CD8-positive, alpha-beta memory T cell (primary cell): ENCODE measurements at places on chromosomes 16 and 17. TPM values are rescaled to one million over a fixed set of nuclear protein-coding genes. Genes with fewer than 3 reads are reported as not detected.

NOXO1 gene
- 0.48 TPM for total RNA-seq

PMP22 gene
- total RNA-seq = 0.98 TPM

RCVRN gene
- not detected for total RNA-seq

MT1E gene
- total RNA-seq = 163 TPM

WFDC1 gene
- not detected for total RNA-seq

ERI2 gene
- 17.4 TPM for total RNA-seq

TMEM101 gene
- total RNA-seq = 36.0 TPM

DNA sequence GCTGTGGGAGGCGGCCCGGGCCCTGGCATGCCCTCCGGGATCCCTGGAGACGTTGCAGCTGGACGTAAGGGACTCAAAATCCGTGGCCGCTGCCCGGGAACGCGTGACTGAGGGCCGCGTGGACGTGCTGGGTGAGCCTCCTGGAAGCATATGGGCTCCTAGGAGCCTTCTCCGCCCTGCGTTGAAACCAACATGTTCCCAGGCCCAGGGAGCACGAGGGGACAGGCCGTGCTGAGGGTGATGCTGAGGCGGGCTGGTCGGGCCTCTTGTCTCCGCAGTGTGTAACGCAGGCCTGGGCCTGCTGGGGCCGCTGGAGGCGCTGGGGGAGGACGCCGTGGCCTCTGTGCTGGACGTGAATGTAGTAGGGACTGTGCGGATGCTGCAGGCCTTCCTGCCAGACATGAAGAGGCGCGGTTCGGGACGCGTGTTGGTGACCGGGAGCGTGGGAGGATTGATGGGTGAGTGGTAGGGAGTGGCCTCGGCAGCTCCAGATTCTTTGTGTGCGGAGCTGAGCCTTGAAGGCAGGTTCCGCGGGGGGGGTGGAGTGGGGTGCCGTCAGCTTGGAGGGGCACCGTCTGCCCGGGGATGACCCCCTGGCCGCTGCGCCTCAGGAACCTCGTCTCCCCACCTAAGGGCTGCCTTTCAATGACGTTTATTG, 567 bp downstream of the HSD17B1 start:
- no peak overlapping the region for H3K4me3 ChIP-seq
- peaks cover 17% of the 10 kb centered on the region for H3K4me1 ChIP-seq
- peak overlapping the region; percentile 79 for H3K27ac ChIP-seq
- H3K27me3 ChIP-seq = no peaks in the 10 kb centered on the region
- H3K36me3 ChIP-seq = no peaks in the 10 kb centered on the region

DNA sequence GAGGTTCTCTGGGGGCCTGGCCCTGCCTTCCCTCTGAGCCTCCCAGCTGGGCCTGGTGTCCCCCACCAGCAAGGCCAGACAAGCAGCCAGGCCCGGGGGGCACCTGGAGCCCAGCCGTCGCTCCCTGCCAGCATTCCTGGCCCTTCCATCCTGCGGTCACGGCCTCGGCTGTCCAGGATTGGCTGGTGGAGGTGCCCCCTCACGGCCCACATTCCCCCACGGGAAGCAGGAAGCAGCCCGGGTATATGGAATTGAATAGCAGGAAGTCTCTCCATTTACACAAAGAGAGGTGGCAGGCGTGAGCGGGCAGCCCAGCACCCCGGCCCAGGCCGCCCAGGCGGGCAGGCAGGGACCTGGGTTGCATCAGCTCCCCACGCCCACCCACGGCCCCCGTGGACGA, 14.5 kb downstream of the TRAF7 start:
- no peaks in the 10 kb centered on the region for H3K4me1 ChIP-seq
- no peak overlapping the region for H3K27ac ChIP-seq
- no peak for DNase-seq

DNA sequence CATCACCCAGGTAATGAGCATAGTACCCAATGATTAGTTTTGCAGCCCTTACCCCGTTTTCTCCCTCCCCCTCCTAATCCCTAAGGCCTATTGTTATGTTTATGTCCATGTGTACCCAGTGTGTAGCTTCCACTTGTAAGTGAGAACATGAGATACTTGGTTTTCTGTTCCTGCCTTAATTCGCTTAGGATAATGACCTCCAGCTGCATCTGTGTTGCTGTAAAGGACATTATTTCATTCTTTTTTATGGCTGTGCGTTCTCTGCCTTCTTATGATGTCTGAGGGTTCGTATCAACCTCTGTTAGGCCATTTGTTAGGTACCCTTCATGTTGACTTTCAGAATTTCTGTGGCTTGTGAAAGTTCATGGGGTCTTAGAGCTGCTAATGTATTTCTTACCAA, 31.0 kb downstream of the CTCF start:
- H3K4me1 ChIP-seq = peaks cover 11% of the 10 kb centered on the region
- no peak for DNase-seq
- no peak overlapping the region for H3K27ac ChIP-seq
- no peak overlapping the region for H3K4me3 ChIP-seq
- H3K36me3 ChIP-seq = peaks cover 5% of the 10 kb centered on the region

DNA sequence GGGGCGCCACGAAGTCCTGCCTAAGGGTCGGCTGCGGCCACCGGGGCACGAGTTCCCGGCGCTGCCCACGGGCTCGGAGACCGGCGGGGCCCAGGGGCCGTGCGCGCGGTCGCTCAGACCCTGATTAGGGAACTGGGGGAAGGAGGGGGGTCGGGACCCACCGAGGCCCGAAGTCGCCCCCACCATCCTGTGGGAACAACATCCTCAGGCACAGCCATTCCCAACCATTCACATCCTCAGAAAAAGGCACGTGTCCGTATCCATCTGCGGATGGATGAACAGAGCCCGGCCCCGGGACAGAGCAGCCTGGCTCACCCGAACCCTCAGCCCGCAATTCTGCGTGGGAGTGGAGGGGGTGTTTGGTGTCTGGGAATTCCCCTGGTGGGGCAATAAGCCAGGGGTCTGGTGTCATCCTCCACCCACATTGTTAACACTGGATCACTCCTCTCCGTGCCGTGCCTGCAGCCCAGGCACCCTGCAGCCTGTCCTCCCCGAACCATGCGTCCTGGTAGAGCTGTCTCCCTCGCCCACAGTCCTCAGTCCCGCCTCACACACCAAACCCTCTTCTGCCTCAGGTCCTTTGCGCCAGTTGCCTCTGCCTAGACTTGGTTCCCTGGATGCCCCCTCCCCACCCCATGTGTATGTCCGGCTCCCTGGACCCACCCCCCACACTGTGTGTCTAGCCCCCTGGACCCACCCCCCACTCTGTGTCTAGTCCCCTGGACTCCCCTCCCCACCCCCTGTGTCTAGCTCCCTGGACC, 789 bp upstream of the CCDC57 start:
- H3K27ac ChIP-seq = peak overlapping the region; percentile 59
- DNase-seq = peak; percentile 65
- no peaks in the 10 kb centered on the region for H3K36me3 ChIP-seq
- peaks cover 39% of the 10 kb centered on the region for H3K4me1 ChIP-seq
- peak overlapping the region; percentile 65 for H3K4me3 ChIP-seq

DNA sequence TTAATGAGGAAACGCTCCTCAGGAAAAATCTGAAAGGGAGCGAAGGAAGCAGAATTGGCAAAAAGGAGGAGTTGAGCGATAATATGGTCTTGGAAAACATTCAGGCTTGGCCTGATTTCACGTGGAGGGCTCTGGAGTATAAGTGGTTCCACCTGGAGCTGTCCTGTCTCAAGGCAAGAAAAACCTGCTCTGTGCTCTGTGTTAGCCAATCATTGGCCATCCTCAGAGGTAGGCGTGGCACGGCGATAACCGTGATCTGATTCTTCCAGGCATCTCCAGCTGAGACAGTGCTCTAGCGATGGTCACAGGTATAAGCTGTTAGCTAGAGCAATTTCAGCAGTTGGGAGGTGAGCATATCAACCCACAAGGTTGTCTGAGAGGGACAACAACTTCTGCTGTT, 450.5 kb upstream of the MAF start:
- H3K27ac ChIP-seq = no peak overlapping the region
- H3K4me1 ChIP-seq = no peaks in the 10 kb centered on the region
- no peaks in the 10 kb centered on the region for H3K27me3 ChIP-seq
- no peaks in the 10 kb centered on the region for H3K36me3 ChIP-seq
- no peak overlapping the region for H3K4me3 ChIP-seq

DNA sequence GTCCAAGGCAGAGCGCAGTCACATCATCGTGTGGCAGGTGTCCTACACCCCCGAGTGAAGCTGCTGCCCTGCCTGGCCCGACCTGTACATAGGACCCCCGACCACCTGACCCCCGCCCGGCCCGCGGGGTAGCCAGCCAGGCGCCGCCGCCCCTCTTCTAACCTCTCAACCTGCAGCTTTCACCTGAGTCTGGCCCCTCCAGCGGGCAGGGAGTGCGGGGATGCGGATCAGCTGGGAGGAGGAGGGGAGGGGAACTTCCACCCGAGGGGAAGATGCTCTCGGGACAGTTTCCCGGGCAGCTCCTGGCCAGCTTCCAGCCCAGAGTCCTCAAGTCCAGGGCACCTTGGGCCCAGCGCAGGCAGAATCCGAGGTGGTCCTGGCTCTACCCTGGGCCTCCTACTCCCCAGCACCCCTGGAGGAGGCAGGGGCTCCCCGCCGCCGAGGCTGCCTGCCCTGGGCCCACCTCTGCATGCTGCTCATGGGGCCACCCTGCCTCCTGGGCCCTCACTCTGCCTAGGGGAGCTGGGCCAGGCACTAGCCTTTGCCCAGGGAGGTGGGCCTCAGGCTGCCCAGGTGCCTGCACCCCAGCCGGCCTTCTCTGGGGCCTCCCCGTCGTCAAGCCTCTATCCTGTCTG, 2.5 kb downstream of the NME3 start:
- no peak overlapping the region for H3K27ac ChIP-seq
- H3K36me3 ChIP-seq = peaks cover 7% of the 10 kb centered on the region
- H3K27me3 ChIP-seq = no peaks in the 10 kb centered on the region
- H3K4me1 ChIP-seq = peaks cover 8% of the 10 kb centered on the region
- H3K4me3 ChIP-seq = no peak overlapping the region

- H3K27me3 ChIP-seq = no peaks in the 10 kb centered on the region
- H3K36me3 ChIP-seq = no peaks in the 10 kb centered on the region
- H3K27ac ChIP-seq = peak within 1 kb of the TSS; percentile 69
- DNase-seq = peak; percentile 62
These were observed at the start of gene SLC43A2 for GRCh38 chr17:1627982-1628855. Gene SLC43A2, minus strand, starts transcription at chr17:1628834. Its CDS starts 960 bp downstream, at chr17:1627874.

DNA sequence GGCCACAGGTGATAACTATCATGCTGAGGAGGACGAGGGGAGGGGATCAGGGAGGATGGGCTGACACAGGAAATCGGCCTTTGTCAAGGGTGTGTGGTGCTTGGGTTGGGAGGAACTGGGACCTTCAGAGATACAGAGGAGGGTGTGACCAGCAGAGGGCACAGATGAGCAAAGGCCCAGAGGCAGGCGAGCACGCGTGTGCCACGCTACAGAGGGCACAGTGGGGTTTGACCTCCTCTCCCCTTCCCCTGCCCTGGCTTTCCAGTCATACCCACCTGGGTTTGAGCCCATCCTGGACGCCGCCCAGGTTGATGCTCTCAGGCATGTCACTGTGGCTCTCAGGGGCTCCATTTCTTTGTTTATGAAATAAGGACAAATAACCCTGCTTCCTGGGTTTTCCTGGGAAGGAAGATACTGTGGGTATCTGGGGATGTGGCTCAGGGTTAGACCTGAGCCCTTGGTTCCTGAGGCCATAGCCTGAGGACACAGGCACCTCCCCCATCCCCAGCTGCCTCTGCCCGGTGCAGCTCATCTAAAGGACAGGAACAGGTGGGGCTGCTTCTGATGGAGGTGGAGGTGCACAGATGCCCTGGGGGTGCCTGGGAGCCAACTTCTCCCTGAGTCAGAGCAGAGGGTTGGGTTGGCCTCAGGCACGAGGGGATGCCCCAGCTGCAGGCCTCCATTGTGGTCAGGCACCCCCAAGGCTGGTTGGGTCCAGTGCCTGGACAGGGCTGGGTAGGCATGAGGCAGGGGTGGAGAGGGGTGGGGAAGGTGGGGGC, 51.8 kb downstream of the BEAN1 start:
- peaks cover 24% of the 10 kb centered on the region for H3K4me1 ChIP-seq
- no peaks in the 10 kb centered on the region for H3K36me3 ChIP-seq
- H3K27ac ChIP-seq = no peak overlapping the region
- no peak overlapping the region for H3K4me3 ChIP-seq

DNA sequence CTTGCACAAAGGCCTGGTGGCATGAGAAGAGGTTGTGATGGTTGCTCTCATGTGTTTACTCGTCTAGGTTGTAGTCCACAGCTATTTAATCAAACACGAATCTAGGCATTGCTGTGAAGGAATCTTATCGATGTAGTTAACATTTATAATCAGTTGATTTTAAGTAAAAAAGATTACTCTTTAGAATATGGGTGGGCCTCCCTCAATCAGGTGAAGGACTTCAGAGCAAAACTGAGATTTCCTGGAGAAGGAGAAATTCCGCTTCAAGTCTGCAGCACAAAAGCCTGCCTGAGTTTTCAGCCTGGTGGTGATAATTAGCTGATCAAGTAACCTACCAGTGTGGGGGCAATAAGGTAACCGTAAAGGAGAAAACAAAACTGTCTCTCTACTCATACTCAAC, 523.6 kb downstream of the GRIN2A start:
- H3K4me3 ChIP-seq = no peak overlapping the region
- H3K27ac ChIP-seq = no peak overlapping the region
- H3K27me3 ChIP-seq = no peaks in the 10 kb centered on the region
- no peaks in the 10 kb centered on the region for H3K4me1 ChIP-seq
- no peak for DNase-seq
- no peaks in the 10 kb centered on the region for H3K36me3 ChIP-seq

GRCh38 chr16:24445216-24445615, 94.2 kb upstream of the RBBP6 start:
- no peak for DNase-seq
- H3K4me3 ChIP-seq = no peak overlapping the region
- H3K27ac ChIP-seq = no peak overlapping the region
- no peaks in the 10 kb centered on the region for H3K36me3 ChIP-seq
- no peaks in the 10 kb centered on the region for H3K4me1 ChIP-seq

GRCh38 chr17:50564916-50565315, 4.4 kb downstream of the CACNA1G start:
- H3K4me3 ChIP-seq = no peak overlapping the region
- H3K27me3 ChIP-seq = peaks cover 37% of the 10 kb centered on the region
- H3K27ac ChIP-seq = no peak overlapping the region
- peaks cover 10% of the 10 kb centered on the region for H3K4me1 ChIP-seq
- peak; percentile 25 for DNase-seq

DNA sequence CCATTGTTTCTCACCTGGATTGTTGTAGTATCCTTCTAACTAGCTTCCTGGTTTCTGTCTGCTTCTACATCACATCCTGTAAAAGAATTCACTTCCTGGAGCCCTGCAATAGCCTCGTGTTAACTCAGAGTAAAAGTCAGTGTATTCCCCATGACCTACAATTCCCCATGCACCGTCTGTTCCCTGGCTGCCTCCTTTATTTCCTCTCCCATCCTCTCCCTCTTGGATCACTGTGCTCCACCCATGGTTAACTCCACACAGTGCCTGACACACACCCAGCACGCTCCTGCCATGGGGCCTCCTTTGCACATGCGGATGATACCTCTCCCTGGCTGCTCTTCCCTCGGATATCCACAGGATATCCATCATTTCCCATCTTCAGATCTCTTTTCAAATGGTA, 301.4 kb upstream of the IRX3 start:
- H3K36me3 ChIP-seq = no peaks in the 10 kb centered on the region
- no peak overlapping the region for H3K4me3 ChIP-seq
- no peaks in the 10 kb centered on the region for H3K27me3 ChIP-seq
- no peak for DNase-seq

DNA sequence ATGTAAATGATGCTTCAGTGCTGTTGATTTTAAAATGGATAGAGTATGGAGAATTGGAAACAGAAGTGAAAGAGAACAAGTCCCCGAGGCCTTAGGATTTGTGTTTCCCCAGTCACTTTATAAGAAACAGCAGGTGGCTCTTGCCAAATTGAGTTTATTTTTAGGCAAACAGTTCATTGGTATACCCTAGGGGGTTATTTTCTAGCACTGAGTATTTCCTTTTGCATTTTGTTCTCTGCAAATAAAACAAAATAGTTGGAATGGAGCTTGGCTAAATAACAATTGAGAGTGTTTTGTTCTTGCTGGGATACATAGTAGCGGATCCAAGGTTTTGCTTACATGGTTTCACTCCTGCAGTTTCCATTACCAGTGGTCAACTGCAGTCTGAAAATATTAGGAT, 591.1 kb upstream of the C16orf82 start:
- no peak overlapping the region for H3K4me3 ChIP-seq
- H3K36me3 ChIP-seq = no peaks in the 10 kb centered on the region
- H3K4me1 ChIP-seq = no peaks in the 10 kb centered on the region
- no peak for DNase-seq
